ENCODE measurements at places on chromosomes 13 and 19.

- no peak for DNase-seq
- H3K4me3 ChIP-seq: no peak overlapping the region
- H3K27ac ChIP-seq: no peak overlapping the region
- H3K36me3 ChIP-seq: no peaks in the 10 kb centered on the region
These were observed 70.1 kb downstream of the DCLK1 start for GRCh38 chr13:36061054-36061453.

GRCh38 chr13:83547043-83547442 is 335.2 kb downstream of the SLITRK1 start:
- no peaks in the 10 kb centered on the region for H3K27me3 ChIP-seq
- H3K36me3 ChIP-seq: no peaks in the 10 kb centered on the region
- H3K27ac ChIP-seq: no peak overlapping the region
- no peaks in the 10 kb centered on the region for H3K4me1 ChIP-seq
- no peak for DNase-seq

- H3K36me3 ChIP-seq: no peaks in the 10 kb centered on the region
- H3K27me3 ChIP-seq: no peaks in the 10 kb centered on the region
- peak; percentile 72 for DNase-seq
These were observed 2.2 kb upstream of the TEX101 start for GRCh38 chr19:43412441-43412840.

DNA sequence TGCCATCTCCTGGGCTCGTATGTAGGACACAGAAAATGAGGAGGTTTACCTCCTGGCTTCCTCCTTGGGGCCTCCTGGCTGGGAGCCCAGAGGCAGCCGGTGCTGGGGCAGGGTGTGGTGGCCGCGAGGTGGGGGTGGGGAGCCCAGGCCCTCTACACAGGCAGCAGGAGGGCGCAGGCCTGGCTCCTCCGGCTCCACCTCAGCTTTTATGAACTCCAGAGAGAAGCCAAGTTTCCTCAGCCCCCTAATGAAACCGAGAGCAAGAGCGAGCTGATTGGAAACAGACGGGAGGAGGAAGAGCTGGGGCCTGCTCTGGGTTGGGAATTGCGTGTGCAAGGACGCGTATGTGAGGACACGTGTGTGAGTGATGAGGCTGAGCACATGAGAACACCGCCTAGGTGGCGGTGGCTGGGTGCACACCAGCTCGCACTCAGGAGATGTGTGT is 23.1 kb downstream of the LYL1 start:
- H3K27me3 ChIP-seq: peaks cover 3% of the 10 kb centered on the region
- H3K27ac ChIP-seq: no peak overlapping the region
- H3K4me1 ChIP-seq: no peaks in the 10 kb centered on the region
- H3K4me3 ChIP-seq: no peak overlapping the region

- H3K4me1 ChIP-seq: peaks cover 24% of the 10 kb centered on the region
- no peak for DNase-seq
- no peak overlapping the region for H3K27ac ChIP-seq
- H3K4me3 ChIP-seq: no peak overlapping the region
- H3K36me3 ChIP-seq: no peaks in the 10 kb centered on the region
These were observed 33.9 kb upstream of the KLF2 start for GRCh38 chr19:16290692-16291091.

DNA sequence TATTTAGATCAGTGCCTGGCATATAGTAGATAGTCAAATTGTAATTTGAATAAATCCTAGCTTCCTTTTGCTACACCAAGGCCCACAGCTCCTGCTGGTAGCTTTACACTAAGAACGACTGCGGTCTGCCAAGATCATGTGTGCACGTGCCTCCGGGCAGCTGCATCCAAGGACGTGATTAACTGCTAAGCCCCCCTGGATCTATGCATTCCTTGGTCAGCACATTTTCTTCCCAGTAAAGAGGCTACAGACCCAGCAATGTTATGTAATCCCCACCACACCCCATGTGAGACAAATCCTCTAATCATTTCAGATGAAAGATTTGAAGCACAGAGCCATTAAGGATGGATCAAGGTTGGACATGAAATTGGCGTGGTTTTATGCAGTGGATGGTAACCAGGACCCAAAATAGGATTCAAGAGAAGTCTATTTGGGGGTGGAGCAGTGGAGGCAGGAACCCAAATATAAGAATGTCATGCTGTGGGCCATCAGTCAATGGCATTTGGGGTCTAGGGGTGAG is 65.2 kb upstream of the PEG3 start:
- no peak for DNase-seq
- no peaks in the 10 kb centered on the region for H3K4me1 ChIP-seq

DNA sequence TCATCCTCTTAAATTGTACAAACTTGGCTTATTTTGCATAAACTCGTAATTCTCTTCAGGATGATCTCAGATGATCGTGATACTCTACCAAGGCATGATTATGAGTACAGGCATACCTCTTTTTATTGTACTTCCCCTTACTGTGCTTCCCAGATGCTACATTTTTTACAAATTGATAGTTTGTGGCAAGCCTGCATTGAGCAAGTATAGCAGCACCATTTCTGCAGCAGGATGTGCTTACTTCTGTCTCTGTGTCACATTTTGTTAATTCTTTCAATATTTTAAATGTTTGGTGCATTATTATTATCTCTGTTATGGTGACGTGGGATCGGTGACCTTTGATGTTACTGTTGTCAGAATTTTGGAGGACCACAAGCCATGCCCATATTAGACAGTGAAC is 752.3 kb downstream of the PCDH9 start:
- no peaks in the 10 kb centered on the region for H3K4me1 ChIP-seq
- H3K36me3 ChIP-seq: no peaks in the 10 kb centered on the region
- H3K4me3 ChIP-seq: no peak overlapping the region
- DNase-seq: no peak

DNA sequence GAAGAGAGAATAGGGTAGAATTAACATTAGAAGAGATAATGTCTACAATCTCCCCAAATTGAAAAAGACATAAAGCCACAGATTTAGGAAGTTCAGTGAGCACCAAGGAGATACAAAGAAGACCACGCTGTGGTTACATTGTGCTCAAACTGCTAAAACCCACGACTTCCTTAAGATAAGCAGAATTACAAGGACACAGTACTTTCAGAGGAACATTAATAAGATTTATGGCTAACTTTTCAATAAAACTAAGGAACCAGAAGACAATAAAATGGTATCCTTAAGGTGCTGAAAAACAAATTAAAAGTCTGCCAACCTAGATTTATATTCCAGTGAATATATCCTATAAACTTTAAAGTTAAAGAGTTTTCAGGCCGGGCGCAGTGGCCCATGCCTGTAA is 7.4 kb upstream of the IL17D start:
- no peak overlapping the region for H3K27ac ChIP-seq
- H3K4me1 ChIP-seq: no peaks in the 10 kb centered on the region
- no peak overlapping the region for H3K4me3 ChIP-seq
- H3K36me3 ChIP-seq: no peaks in the 10 kb centered on the region
- no peaks in the 10 kb centered on the region for H3K27me3 ChIP-seq

DNA sequence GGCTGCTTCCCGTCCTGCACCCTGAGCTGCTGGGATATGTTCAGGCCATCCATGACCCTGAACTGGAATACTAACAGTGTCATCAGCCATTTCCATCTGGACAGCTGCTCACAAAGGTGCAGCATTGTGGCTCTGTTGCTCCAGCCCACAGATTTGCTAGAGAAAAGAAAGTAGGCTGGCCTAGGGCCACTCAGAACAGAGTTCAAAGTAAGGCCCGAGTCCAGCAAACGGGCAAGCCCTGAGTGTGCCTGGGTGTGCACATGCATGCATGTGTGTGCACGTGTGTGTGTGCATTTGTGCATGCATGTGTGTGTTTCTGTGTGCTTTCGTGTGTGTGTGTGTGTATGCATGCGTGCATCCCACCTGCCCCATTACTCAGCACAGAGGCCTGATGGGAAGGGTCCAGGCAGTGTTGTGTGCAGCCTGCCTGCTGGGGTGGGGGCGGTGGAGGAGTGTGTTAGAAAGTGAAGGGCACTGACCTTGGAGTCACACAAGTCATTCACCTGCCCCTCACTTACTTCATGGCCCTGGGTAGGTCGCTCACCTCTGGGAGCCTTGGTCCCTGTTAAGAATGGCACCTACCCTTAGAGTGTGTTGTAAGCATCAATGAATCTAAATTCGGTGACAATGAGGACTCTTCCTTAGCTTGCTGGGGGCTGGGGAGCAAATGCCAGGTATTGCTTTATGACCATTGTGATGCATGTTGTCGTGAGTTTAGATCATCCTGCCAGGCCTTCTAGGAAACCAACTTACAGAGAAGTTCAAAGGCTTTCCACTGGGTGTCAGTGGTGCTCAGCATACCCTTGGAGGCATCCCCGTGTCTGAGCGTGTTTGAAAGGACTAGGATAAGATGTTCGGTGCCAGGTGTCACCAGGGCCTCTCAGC is 53.2 kb downstream of the GPR12 start:
- DNase-seq: no peak
- no peak overlapping the region for H3K4me3 ChIP-seq
- no peak overlapping the region for H3K27ac ChIP-seq
- no peaks in the 10 kb centered on the region for H3K36me3 ChIP-seq

Data from PC-9 (cell line).